Ascending aorta (tissue), 2 donors: ENCODE measurements at places on chromosomes 12 and 14. TPM values are rescaled to one million over a fixed set of nuclear protein-coding genes. Genes with fewer than 3 reads are reported as not detected.

- DNase-seq = no peak
These were observed 54.9 kb upstream of the USP15 start for GRCh38 chr12:62205346-62205745.

DNA sequence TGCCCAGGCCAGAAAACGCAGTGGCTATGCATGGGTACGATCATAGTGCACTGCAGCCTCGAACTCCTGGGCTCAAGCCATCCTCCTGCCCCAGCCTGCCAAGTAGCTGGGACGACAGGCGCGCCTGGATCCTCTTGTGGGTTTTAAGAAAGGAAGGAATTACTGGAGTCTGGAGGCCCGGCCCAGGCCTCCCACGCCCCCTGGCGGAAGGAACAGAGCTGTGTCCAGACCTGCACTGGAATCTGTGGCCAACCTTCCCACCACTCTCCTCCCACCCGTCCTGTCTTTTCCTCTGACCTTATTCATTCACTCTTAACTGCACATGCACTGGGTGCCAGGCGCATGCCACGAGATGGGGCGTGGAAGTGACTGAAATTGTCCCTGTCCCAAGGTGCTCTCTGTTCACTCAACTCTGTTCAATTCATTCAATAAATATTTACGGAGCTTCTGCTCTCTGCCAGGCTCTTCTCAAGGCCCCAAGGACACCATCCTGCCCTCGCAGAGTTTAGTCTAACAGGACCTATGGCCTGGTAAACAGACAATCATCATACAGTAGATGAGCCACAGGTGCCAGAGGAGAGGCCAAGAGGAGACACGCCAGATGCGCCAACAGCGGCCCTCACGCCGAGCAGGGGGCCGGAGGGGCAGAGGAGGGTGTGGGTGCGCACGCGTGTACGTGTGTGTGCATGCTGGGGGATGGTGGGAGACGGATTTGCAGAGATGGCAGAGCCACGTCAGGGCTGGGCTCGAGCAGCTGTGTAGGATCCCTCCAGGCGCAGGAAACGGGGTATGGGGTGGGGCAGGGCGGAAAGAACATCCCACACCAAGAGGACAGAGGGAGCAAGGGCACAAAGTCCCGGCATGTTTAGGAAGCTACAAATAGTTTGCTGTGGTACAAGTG lies 13.7 kb upstream of the TMEM106C start:
- peak; percentile 83 for DNase-seq

ALDH1L2 gene
- total RNA-seq = 68.9 TPM

DNA sequence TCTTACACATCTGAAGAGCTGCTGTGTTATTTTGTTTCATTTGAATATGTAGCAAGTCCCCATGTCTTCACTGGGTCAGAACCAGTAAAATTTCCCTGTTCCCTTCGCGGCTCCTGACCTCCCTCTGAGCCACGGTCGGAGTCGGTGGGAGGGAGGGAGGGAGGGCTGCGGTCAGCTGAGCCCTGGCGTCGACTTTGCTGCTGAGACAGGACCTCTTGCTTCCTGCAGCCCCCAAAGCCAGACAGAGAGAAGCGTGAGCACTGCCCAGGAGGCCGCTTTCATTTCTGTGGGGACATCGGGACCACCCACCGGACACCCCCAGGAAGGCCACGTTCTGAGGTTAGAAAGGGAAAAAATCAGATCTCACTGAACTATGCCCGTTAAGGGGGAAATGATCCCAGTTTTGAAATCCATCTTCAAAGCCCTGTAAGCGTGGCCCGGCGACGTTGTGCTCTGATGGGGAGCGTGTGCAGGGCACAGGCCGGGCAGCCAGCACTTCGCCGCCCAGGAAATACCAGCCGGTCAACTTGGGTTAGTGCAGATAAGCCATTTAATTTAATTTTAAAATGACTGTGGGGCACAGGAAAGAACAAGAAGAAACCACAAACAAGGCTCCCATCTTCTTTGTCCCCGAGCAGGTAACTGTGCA lies 42.1 kb downstream of the NOC4L start:
- no peak for DNase-seq

DNA sequence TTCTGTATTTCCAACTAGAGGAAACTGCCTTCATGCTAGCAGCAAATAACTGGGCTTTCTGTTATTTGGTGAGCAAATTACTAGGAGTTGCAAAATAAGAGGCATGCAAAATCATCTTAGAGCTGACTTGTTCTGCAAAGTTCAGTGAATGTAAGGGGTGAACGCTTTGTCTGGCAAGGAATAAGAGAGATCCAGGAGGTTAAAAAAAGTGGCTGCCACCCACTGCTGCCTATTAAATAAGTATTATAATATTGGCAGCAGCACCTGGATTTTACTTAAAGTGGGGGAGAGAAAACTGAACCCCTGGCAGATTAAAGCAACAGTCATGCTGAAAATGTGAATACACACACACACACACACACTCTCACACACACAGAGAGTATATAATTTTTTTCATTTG lies 557.0 kb downstream of the FLRT2 start:
- no peak for DNase-seq

CLBA1 gene
- 18.1 TPM for total RNA-seq

DNA sequence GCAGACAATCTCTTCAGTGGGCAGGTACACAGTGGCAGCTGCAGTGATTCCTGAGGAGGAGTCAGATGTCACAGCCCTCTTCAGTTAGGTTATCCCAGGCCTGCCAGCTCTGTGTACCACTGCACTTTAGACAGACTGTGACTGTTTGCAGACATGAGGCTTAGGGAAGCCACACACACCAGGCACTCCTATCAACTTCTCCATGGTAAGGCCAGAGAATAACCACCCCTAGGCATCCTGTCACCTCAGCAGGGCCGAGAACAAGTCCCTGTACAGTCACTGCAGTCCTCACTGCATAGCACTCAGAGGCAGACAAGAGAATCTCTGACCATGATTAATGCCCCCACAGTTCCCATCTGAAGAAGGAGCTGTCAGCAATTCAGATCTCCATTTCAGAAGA lies 296.5 kb downstream of the GALC start:
- no peak for DNase-seq

DNA sequence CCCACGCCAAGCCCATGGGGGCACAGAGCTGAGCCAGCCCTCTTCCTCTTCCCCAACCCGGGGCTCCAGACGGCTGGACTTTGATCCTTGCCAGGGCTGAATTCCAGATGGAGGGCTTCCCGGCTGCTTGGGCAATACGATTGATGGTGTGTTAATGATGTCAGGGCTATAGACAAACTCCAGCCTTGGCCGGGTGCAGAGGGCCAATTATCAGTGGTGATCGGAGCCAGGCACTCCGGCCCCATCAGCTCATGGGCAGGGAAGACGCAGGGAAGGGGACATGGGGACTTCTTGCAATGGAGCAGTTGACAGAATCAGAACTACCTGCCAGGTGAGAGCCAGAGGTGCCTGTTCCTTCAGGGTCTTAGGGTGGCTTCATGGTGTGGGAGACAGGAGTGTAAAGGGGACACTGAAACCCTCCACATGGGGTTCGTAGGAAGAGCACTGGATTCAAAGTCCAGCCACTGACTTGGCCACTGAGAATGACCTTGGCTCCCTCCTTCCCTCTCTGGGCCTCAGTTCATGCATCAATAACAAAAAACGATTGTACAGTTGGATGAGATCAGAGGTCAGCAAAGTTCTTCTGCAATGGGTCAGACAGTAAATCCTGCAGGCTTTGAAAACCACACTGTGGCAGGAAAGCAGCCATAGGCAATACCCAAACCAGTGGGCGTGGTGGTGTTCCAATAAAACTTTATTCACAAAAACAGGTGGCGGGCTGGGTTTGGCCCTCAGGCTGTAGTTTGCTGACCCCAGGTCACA lies 333.7 kb downstream of the MED13L start:
- DNase-seq = no peak

GRCh38 chr12:76085520-76085868 lies 1.0 kb upstream of the NAP1L1 start:
- no peak for DNase-seq

DNA sequence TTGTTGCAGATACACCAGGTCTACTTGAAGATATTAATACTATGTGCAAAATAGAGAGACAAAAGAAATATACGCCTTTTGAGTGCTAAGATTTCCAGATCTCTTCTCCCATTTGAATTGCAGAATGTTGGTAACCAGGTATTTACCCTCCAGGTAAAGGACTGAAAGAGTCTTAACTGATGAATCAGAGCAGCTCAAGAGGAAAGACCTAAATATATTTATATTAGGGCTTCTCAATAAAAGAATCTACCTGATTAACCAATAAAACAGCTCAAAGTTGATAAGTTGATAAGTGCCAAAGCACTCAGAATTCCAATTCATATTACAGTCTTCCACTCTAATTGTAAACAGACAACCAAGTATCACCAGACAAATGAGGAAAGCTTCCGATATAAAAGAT lies 59.2 kb downstream of the ZNF641 start:
- no peak for DNase-seq

DNA sequence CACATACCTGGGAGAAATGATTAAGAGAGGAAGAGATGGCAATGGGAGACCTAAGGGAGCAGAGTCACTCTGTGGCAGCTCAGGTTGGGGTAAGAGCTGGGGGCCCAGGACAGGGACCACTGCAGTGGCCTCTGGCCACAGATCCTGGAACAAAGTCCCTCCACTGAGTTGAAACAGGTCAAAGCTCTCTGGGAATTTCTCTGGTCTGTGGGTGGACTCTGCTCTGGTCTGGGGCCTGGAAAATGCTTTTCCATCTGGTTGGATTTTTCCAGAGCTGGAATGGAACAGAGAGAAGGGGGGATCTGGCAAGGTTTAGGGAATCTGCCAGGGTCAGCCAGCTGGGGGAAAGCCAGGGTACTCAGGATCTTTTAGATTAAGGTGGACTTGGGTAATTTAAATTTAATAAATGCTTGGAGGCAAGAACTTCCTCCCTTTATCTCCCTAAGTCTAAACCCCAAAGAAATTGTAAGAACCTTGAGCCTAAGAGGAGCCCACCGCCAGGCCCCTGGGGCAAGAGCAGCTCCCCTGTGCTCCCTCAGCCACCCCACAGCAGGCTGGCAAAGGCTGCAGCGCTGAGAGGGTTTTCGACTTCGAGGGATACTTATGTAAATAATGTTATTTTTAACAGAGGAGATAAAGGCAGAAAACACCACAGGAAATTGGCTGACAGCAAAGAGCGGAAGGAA lies 3.7 kb downstream of the HOXC10 start:
- DNase-seq = no peak

- DNase-seq = no peak
These were observed 32.7 kb upstream of the AKAP6 start for GRCh38 chr14:32296366-32296765.

SPIC gene
- not detected for total RNA-seq
